Foreskin melanocyte (primary cell): ENCODE measurements at places on chromosomes 7 and 10.

DNA sequence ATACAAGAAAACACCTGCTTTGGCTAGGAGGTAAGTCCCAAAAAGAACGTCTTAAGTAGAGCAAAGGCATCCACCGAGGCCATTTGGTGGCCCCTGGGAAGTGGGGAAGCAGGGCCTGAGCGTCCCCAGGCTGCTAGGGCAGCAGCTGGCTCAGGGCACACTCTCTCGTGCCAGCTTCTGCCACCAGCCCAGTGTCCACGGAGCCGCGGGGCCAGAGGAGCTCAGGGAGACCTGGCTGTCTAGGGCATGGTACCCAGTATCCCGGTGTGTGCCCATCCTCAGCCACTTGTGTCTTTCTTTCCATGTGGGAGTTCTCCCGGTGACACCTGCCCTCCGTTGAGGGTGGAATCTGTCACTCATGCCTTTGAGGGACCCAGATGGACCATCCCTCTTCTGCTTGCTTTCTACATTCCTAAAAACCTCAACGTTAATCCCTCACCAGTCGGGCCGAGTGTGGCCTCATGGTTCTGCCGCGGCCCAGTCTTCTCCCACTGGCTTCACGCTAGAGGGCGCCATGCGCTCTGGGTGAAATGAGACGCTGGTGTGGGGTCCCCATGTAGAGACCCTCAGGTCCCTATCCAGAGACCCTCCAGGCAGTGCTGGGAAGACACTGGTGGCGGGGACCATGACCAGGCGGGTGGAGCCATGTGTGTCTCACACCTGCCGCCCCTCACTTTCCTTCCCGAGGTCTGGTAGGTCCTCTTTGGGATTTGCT, 9.5 kb upstream of the AP5Z1 start:
- DNase-seq = no peak

DNA sequence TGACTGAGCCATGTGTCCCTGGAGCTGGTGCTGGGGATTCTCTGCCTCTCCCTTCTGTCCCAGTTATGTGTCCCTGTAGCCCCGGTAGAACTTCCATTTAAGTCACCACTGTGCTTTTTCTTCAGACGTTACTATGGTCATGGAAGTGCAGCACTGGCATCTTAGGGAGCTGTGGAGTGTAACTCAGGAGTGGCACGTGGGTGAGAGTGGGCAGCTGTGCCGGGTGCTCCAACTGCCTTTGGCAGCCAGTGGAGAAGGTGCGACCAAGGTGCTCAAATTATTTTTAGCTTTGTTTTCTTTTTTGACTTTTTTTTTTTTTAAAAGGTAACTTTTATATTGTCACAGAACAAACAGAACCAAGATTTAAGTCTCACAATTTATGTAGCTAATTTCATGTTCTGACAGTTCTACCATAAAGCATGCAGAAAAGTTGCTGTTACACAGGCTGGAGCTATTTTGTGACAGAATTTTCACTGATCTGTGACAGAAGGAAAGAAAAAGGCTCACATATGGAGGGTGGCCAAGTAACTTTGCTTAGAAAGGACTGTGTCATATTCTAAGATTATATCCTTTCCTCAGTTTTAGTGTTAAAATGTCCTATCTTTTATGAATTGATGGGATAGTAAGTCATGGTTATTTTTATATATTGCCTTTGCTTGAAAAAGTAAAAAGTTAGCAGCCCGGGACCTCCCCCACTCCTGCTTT, 73.9 kb downstream of the SH2D4B start:
- no peak for DNase-seq

GRCh38 chr10:131016556-131016955, 295.0 kb downstream of the TCERG1L start:
- no peak for DNase-seq

GRCh38 chr10:102611514-102612087, 32.7 kb upstream of the TRIM8 start:
- DNase-seq = no peak

GRCh38 chr10:89355394-89355931, 22.4 kb upstream of the IFIT1B start:
- DNase-seq = no peak
